ENCODE measurements at places on chromosomes 2 and 18.

DNA sequence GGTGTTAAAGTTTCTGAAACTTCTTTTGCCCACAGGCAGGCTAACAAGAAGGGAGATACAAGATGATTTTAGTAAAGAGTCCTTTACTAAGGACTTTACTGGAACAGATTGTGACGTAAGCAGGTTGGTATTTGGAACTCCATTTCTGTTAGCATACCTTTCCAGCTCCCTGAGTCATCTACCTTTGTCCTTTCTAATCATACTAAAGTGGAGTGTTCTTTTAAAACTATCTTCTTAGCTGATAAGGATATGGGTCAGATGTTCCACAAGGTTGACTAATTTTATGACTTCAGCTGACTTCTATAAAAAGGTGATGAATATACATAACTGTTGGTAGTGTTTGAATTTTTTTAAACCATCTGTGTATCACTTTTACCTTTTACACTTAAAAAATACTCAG lies 21.1 kb downstream of the UGP2 start:
- no peak for DNase-seq

DNA sequence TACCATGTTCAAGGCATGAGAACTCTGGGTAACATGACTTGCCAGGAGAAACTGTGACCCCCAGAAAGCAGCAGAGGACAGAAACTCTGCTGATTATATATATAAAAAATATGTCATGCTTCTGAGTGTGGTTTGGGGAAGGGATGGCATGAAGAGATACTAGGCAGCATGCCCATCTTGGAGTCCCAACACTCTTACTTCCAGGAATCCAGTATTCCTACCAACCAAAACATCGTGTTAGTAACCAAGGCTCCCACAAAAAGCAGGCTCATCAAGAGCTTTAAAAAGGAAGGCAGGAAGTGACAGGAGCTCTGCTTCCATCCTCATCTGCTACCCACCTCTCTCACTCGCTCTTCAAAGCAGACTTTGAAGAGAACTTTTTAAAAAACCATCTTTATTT lies 31.6 kb upstream of the TWIST2 start:
- no peak for DNase-seq

DNA sequence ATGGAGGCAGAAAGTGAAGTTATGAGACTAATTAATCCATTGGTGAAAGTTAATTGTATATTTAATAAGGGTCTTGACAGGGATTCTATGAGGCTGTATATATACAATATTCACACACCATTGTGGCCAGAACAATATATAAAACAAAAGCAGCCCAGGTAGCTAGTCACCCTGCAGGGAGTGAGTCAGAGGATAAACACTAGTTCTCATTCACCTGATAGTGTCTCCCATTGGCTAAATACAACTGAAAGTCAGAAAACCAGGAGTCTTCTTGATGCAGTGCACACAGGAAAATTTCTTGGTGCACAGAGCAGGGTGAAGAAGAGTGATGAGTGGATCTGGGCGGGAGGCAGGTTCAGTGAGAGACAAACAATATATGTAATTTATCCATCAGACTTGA lies 465.2 kb downstream of the ERBB4 start:
- DNase-seq: no peak

DNA sequence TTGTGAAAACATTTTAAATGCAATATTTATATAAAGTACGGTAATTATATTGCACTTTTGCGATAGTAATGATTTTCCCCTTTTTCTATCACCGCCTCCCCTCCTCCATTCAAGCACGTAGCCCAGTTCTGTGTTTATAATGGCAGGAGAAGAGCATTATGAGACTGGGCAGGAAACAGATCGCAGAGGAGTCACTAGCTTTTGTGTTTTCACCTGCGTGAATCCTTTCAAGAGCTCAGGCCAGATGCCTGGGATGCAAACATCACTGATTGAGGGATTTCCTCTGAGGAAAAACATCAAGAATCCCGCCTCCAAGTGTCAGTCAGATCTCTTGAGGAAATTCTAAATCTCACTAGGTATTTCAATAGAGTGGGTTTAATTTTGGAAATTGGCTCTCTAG lies 178.4 kb upstream of the FN1 start:
- DNase-seq: no peak

DNA sequence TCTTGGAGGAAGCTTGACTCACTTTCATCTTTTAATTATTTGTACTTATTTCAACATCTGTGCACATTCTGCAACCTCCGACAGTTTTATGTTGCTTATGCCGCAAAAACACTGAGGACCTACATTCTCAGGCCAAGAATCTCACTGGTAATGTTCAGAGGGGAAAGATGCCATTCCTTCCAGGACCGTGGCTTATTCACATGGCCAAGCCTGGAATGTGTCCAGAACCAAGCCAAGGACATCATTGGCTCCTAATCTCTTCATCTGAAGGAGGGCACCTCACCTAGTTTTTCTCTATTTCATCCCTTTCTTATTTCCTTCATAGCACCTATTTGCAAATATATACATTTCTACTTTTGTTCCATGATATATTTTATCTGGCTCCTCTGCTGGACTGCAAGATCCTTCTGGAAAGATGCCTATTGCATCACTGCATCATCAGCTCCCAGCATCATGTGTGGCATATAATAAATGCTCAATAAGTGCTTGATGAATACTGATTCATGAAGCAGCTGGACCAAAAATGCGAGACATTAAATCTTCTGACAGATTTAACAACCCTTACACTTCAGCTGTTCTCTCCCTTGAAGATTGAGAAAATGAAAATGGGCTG lies 377.1 kb downstream of the TNS1 start:
- DNase-seq: no peak

DNA sequence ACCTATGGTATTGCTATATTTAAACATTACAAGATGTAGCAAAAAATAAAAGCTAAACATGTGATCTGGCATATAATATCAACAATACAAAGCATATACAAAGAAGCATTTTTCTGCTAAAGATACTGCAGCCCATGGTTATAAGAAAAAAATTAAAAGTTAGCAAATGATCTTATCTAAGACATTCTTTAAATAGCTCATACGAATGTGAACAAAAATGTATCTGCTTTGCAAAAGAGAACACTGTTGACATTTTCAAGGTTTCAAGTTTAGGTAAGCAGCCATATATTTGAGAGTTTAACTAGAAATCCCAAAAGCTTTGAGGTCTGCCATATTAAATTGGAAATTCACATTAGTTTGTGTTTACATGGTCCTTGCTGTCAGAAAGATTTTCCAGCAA lies 301.0 kb upstream of the SLC39A10 start:
- no peak for DNase-seq

DNA sequence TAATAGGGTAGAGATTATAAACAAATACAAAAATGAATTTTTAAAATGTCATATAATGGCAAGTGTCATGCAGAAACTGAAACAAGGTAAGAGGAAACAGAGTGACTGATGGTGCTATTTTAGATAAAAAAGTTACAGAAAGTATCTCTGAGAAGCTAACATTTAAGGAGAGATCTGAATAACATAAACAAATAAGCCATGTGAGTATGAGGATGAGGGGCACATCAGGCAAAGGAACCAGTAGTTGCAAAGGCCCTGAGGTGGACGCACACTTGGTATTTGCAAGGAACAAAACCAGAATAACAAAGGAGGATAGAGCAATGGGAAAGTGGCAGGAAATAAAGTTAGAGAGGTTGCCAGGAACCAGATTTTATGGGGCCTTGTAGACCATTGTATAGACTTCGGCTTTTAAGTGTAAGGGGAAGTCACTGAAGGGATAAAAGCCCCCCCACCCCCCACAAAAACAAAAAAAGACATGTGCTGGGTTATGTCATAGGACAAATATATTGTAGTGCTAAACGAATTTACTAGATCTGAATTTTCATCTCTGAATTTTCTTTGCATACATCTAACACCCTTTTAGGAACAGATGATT lies 159.2 kb downstream of the DTNB start:
- no peak for DNase-seq

DNA sequence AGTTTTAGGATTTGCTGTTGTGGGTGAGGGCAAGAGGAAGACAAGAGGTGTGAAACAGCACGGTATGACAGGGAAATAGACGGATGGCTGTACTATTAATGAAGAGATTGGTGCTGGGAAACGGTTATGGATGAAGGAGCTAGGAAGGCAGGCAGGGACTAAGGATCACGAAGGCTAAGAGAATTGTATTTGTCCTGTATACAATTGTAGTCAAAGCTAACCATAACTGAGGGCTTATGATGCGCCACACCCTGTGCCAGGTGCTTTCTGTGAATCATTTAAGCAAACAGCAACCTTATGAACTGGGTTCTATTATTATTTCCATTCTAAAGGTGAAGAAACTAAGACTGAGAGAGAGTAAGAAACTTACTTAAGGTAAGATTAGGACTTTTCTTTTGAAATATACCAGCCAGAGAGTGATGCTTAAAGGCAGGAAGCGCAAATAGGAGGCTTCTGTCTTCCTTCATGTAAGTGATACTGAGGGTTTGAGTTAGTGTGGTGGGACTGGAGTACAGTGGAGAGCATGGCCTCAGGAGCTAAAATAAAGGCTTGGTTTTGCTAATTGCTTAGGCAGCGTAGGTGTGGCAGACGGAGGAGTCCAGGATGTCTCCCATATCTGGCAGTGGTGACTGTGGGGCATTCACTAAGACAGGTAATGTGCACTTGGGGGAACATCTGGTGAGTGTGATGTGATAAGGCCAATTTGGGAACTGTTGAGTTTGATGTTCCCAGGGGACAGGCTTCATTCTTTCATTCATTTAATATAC lies 85.8 kb downstream of the PLEKHM3 start:
- DNase-seq: no peak
